ENCODE measurements at places on chromosomes 2 and 18.

DNA sequence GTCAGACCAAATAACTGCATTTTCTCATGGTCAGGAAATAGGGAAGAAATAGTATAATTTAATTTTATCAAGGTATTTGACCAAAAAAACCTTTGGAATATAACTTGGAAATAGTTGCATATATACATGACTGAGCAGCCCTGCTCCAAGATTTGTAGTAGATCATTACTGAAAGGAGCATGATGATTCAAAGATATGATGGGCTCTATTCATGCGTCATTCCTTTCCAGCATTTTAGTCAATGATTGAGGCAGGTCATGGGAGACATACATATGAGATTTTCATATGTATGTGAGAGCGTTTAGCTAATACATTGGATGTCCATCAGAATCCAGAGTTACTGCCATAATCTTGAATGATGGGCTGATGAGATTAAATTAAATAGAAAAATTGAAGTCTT, 74.5 kb downstream of the CAB39 start:
- no peak for DNase-seq

DNA sequence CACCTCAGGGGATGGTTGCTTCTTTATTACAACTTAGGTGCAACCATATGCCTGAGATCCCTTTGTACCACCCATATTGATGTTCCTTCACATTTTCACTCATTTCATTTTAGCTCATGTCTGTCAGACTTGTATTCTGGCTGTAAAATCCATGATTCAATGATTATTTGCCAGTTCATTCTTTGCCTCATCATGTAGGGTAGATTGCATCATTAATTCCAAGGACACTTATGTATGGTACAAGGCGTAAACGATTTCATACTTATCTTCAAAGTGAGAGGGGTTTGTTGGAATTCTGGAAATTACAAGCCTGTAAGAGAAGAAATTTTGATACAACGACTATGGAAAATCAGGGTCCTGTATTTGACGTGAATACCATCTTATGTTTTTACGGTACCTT, 685.0 kb upstream of the FANCL start:
- no peak for DNase-seq

DNA sequence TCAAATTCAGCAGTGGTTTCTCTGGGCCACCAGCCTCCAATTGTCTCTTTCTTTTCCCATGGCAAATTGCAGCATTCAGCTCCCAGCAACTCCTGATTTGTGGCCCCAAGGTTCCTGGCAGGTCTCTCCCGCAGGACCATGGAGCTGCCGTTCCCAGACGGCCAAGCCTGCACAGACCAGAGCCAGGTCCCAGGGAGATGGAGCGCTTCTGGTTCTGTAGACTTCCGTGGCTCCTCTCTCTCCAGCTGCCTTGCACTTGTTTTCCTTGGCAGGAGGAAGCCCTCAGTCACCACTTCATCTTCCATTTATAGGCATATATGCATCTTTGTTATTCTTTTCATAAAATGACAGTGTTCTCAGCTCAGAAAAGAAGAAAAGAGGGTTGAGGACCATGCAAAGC, 21.7 kb downstream of the TNP1 start:
- DNase-seq: no peak

DNA sequence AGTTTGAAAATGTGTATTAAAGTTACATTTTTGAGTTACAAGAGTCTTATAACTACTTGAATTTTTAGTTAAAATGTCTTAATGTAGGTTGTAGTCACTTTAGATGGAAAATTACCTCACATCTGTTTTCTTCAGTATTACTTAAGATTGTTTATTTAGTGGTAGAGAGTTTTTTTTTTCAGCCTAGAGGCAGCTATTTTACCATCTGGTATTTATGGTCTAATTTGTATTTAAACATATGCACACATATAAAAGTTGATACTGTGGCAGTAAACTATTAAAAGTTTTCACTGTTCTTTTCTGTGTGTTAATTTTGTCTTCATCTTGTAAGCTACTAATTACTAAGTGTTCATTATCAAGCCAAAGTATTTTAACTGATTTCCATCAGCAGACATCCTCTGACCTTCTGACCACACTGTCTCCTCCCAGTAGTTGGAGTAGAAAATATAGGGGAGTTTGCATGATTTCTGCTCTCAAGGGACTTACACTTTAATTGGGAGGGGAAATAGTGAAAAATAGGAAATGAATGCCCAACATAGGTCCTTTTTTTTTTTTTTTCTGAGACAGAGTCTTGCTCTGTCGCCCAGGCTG, 4.3 kb downstream of the PMAIP1 start:
- DNase-seq: no peak

DNA sequence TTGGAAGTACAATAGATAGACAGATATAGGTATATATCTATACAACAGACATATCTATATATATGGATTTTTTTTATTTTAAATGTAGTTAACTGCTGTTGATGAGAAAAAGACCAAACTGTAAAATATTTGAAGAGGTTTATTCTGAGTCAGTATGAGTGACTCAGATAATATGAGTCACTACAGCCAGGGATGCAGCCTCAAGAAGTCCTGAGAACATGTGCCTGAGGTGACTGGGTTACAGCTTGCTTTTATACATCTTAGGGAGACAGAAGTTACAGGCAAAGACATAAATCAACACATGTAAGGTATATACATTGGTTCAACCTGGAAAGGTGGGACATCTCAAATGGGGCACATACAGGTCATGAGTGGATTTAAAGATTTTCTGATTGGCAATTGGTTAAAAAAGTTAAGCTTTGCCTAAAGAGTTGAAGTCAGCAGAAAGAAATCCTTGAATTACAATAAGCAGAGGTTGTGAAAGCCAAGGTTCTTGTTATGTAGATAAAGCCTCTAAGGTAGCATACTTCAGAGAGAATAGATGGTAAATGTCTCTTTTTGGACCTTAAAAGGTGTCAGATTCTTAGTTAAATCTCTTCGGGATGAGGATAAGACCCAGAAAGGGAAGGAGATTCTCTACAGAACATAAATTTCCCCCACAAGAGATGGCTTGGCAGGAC, 149.9 kb downstream of the RBM43 start:
- DNase-seq: no peak

Measured in activated T-cell treated with anti-CD3 and anti-CD28 coated beads, Interleukin-2, amount 50 U/mL, for 24 hours (primary cell).